ENCODE measurements at places on chromosomes 13 and 19. TPM values are rescaled to one million over a fixed set of nuclear protein-coding genes. Genes with fewer than 3 reads are reported as not detected.

DNA sequence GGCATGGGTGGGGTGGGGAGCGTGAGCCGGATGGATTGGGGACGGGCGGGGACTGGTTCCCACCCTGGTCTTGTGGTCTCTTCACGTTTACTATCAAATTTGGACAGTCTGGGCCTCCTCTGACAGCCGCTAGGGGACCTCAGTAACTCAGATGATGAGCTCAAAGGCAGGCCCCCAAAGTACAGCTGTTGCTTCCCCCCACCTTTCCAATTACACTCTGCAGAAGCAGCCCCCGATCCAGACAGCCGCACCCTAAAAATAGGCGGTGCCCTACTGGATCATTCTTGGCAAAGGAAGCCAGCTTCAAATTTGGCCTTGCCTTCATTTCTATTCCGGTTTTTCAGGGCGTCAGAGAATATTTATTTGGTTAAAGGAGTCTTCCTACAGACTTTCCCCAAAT, 1.9 kb upstream of the FOXO1 start:
- ATAC-seq = no peak

DNA sequence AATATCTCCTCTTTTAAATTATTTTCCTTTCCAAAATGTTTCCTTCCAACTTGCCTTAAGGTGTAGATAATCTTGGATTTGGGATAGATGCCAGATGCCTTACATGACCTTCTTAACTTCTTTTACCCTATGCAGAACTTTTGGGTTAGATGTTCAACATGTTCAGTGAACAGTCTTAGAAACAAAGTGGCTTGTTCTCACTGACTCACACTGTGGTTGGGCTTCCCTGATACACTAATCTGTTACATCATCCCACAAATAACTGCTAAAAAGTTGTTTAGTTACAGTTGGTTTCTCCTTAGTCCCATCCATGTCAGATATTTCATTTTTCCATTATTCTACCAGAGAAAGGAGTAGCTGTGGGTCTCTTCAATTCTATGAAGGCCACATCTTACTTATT, 2638.2 kb downstream of the PCDH9 start:
- ATAC-seq = no peak

DNA sequence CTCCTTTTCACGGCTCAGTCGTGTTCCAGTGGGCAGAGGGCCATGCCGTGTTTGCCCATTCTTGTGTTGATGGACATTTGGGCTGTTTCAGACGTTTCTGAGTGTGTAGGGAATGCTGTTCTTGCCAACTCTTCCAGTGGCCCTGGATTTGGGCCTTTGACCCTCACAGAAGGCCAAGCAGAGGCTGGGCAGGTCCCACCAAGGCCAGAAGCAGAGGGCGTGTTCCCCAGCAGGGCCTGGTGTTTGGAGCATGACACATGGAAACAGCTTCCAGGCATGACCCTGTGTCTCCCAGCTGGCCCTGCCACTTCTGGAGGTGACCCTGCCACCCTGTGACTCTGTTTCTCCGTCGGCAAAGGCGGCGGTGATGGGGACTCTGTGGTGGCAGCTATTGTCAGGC, 35.9 kb downstream of the EFNA2 start:
- no peak for ATAC-seq

- no peak for ATAC-seq
Measured at GRCh38 chr19:47749326-47749725, 4.0 kb downstream of the NOP53 start.

DNA sequence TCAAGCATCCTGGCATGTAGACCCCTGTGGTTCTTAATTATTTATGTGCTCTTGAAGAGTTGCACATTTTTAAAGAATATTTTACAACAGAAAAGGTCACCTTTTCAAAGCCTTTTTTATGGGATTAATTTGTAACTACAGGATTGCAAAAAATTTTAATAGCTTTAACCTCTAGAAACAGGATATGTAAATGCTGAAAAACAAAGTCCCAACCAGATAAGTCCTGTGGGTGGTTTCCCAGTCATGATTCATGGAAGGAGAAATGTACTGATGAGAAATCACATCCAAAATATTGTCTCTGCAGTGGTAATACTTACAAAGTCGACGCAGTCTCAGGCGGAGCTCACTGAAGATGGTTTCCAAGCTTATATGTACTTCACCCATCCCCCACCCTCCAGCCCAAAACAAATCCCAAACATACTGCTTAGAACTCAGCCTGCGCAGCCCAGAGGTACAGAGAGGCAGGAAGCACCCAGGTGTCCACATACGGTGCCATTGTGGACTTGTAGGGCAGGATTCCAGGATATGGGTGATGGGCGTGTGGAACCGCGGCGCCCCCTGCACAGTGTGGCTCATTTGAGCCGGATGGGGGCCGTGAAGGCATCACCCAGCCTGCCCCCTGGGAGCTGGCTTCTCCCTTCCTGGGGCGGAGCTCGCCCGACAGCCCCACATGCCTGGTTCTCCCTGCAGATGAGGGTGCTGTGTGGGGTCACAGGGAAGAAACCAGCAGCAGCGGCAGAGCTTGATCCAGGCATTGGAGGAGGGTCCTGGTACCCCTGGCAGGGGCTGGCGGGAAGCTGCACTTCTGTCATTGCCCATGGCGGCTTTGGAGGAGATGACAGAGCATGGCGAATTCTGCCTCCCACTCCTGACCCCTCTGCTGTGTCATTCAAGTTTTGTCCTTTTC, 101.2 kb downstream of the ATP11A start:
- no peak for ATAC-seq

DNA sequence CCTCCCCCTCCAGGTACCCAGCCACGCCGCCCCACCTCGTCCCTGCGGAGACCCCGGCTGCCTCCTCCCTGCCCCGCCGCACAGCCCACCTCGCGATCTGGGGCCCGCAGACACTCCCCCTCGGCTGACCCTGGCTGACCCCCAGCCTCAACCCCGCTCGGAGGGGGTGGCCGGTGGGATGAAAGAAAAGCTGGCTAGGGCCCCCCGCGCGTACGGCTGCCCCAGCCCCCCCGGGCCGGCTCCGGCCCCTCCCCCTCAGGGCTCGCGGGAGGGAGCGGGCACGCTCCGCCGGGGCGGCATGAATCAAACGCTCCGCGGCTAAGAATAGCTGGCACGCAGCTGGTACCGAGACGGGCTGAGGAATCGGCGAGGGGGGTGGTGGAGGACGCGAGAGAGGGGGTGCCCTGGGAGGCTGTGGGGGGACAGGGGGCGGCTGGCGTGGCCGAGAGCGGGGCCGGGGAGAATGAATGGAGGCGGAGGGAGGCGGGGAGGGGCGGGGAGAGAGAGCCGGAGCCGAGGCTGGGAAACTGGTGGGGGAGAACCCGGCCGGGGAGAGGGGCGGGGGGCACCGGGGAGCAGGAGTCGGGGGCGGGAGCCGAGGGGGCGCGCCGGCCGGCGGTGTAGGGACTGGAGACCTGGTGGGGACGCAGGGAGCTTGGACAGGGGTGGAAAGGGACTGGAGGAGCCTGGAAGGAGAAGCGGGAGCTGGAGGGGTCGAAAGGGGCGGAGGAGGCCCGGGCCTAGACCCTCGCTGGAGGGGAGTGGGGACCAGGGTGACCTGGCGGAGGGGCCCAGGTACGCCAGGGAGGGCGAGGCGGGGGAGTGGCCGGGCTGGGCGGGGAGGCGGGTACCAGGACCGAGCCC, 1.1 kb downstream of the SHANK1 start:
- no peak for ATAC-seq

GRCh38 chr19:3359919-3360420, 6.4 kb upstream of the NFIC start:
- peak; percentile 1 for ATAC-seq

DNA sequence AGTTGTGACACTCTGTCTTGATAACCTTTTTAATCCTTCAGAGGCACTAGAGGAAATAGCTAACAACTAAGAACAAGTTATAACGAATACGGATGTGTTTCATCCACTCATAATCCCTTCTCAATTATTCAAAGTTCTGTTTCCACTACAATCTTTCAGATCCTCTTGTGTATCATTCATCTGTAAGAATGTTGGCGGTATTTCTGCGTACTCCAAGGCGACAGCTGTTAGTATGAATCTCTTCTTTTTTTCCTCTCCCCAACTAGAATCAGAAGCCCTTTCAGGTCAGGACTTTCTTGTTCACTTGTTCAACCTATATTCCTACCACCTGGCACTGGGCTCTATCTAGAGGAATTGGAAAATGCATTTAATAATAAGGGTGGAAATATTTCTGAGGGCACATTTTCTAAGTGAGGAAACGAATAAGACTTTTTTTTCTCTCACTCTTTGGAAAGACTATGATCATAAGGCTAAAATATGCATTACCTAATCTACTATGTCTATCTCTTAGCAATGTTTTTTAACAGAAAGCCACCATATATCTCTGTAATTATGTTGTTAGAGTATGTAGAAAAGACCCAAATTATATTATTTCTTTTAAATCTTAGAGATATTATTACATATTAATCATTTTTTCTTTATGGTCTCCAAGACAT, 492.9 kb downstream of the PCDH20 start:
- no peak for ATAC-seq

- no peak for ATAC-seq
Measured at GRCh38 chr13:79359064-79359463, 47.0 kb downstream of the RBM26 start.

GRCh38 chr13:30135351-30135750, 172.0 kb downstream of the KATNAL1 start:
- no peak for ATAC-seq

DNA sequence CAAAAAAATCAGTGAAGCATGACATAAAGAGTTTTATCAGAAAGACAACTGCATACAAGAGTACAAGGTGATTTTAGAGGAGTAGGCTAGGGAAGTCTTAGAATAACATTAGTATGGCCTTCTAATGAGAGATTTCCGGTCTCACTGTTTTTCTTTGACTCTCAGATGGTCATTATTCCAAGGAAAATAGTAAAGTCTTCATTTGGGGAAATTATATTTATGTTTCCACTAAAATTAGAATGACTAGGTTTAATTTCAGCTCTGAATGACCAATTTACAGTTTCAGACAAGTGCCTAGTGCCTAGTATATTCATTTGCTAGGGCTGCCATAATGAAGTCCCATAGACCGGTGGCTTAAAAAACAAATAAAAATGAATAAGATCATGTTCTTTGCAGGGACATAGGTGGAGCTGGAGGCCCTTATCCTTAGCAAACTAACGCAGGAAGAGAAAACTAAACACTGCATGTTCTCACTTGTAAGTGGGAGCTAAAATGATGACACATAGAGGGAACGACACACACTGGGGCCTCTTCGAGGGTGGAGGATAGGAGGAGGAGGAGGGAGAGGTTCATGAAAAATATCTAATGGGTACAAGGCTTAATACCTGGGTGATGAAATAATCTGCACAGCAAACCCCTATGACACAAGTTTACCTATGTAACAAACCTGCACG, 303.1 kb downstream of the PCDH9 start:
- ATAC-seq = no peak

The C19orf33 gene
- 272 TPM for total RNA-seq

The ZNF729 gene
- not detected for total RNA-seq

The RAB3A gene
- 1.1 TPM for total RNA-seq
